Frontal cortex (tissue), 4 donors: ENCODE measurements at places on chromosomes 4 and X.

DNA sequence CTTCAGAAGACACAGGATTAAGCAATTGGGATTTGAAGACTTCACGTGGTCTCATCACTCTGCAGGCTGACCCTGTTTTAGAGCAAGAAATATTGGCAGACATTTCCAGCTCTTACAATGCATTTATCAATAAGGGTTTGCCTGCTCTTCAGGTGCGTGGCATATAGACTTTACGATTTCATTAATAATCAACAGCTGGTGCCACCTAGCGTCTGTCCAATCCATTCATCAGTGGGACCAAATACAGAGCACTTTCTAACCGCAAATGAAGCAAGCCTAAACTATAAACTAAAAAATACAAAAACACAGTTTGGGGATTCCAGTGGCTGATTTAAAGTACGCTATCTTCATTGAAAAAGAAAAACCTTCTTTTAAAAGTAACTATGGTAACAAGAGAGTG lies 125.4 kb upstream of the DMD start:
- no peak for DNase-seq

GRCh38 chr4:6092131-6092530 lies 73.9 kb upstream of the C4orf50 start:
- DNase-seq = no peak

DNA sequence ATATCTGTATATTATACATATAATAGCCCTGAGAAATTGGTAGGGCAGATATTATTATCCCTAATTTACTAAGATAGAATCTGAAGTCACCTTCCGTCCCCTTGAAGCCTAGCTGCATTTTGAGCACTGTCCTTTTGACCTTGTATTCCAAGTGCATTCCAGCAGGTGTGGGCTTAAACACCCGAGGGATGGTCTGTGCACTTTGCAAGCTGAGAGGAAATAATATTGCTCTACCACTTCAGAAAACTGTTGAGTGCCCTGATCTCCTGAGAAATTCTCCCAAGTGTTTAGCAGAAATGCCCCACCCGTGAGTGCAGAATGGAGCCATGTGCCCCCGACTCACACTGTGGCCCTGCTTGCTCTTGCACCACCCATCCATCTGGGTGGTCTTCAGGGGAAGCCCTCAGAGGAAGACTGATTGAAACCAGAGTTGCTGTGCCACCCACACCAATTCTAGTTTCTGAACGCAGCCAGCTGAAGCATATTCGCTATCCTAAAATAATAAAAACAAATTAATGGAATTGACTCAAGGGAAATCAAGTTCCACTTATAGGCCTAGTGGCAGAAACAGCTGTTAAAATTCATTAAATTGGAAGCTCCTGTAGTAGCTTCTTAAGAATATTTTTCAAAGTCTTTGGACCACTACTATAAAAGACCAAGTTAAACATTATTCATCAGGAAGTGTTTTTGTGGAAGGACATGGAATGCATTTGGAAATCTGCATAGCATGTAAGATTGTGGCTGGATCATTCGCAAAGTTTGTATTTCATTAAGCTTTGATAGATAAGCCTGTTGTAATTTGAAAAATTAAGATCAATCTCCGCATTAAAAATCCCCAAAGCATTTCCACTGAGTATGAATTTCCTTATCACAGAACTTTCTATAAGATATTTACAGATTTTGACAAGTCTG lies 41.3 kb upstream of the PRKG2 start:
- no peak for DNase-seq

DNA sequence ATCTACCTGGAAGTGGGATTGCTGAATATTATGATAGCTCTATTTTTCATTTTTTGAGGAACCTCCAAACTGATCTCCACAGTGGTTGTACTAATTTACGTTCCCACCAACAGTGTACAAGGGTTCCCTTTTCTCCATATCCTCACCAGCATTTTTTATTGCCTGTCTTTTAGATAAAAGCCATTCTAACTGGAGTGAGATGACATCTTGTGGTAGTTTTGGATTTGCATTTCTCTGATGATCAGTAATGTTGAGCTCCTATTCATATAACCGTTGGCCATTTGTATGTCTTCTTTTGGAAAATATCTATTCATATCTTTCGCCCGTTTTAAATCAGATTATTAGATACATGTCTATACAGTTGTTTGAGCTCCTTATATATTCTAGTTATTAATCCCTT lies 101.8 kb downstream of the RASGEF1B start:
- DNase-seq = no peak

DNA sequence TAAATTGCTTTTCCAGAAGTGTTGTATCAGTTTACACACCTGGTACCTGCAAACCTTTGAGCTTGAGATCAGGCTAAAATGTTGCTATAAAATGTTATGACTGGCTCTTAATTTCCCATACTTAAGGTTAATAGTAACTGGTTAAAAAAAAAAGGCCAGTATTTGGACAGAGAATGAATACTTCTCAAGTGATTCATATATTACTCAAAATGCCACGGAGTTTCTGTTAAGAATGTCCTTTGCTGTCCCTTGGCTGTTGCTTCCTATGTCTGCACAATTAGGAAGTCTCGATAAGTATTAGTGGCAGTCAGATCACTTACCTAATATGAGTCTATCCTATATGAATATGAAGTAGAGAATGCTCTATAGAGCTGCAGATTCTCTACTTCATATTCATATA lies 232.2 kb upstream of the IGFBP7 start:
- no peak for DNase-seq

GRCh38 chr4:37864786-37865185 lies 26.1 kb upstream of the TBC1D1 start:
- DNase-seq = no peak

DNA sequence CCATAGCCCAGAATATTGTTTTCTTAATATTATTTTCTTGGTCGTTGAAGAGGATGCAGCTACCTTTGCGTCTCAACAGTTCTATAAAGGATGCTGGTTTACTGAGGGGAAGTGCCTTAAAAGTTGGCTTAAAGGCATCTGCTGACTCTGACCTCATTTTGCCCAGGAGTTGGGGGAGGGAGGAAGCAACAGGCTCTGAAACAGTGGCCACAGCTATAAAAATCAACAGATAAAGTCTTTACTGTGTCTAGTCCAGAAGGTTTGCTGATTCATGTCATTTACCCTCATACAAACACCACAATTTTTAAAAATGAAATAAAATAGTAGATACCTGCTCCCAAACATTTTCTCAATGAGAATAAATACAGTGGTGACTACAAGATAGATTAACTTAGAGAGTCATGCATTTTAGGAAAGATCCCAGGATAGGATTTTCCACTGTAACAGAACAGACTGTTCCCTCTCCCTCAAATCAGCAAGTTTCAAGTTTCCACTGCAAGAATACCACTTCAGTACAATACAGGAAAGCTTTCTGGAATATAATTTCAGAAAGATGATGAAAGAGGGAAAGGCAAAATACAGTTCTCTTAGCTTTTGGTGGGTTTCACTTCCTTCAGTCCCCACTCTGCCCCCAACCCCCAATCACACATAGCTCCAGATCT lies 1.9 kb downstream of the PHKA1 start:
- DNase-seq = no peak

DNA sequence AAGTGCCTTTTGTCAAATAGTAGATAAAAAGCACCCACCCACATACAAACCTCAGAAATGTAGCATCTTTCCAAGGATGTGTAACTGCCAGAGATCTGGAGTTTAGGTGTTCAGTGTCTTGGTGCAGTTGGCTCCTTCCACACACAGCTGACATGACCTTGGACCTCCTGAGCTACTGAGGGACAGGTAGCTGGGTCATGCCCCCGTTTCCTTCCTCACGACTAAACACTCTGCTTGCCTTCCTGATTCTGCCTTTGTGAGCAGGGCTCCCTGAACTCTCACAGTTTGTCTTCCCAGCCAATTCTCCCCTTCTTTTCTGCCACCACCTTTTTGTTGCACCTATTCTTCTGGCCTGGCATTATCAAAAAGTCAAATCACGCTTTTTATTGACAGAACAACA lies 10.2 kb upstream of the RUFY3 start:
- DNase-seq = no peak

DNA sequence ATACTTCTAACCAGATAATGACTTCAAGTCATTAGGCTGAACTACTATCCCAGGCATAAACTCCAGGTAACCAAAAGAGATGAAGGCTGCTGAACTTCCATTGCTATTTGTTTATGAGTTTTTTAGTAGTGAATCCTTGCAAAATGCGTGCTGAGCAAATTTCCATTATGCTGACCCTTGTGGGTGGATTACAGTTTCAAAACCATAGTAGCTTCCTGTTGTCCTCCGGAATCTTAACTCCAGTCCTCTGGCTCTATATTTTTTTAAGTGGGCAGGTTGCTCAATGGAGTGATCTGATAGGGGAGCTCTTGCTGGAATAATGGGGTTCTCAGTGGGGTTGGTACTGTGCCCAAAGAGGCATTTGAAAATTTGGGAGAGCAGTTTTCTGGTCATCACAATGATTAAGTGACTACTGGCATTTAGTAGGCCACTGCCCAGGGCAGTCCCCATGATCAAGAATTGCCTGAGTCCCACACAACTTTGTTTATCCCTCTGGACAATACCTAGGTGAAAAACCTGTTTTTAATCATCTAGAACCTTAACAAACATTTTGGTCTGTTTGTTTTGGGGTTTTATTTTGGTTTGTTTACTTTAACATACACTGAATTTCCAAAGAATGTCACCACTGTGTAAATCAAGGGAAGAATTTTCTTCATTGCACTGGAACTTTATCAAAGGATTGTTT lies 302.3 kb upstream of the GATB start:
- DNase-seq = no peak

DNA sequence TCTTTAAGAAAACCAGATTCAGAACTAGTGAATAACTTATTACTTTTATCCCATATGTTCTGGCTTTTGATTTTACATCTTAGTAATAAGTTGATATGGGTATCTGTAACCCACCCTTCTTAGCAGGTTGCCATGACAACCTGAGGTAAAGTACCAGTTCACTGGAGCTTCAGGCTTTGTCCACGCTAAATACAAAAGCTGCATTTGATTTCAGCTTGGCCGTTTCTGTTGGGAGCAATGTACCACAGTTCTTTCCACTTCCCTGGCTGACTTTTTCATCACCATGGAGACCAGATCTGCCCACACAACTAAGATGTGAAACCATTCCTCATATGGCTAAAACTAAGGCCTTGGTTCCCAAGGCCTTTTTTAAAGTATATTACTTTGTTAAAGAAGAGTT lies 26.1 kb downstream of the KLHL34 start:
- no peak for DNase-seq

- DNase-seq = no peak
Observed at GRCh38 chrX:24396236-24396930, 35.9 kb downstream of the SUPT20HL1 start.

GRCh38 chr4:159026329-159026728 lies 76.5 kb upstream of the RAPGEF2 start:
- DNase-seq = no peak
